Iris pigment epithelial cell (primary cell): ENCODE measurements at places on chromosomes 7 and 10.

GRCh38 chr10:21413680-21414079 lies 111.8 kb downstream of the SKIDA1 start:
- no peak for DNase-seq

- DNase-seq = no peak
Measured at GRCh38 chr7:32116436-32116835, 46.2 kb upstream of the PDE1C start.

DNA sequence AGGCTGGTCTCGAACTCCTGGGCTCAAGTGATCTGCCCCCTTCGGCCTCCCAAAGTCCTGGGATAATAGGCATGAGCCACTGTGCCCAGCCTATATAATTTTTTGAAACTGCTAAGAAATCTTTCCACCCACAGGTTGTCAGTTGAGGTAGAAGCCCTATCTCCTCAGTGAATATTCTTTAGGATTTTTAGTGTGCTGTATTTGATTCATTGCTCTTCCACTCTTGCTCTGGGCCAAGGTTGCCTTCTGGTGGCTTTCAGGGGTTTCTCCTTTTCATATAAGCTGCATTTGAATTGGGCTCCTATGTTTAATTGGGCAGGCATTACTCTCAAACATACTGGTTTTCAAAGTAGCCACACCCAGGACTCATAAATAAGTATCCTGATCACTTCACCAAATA lies 931.2 kb downstream of the GATA3 start:
- DNase-seq = no peak

GRCh38 chr10:105908701-105909100 lies 1255.8 kb downstream of the SORCS1 start:
- no peak for DNase-seq

GRCh38 chr7:148914208-148914777 lies 30.2 kb upstream of the EZH2 start:
- peak; percentile 85 for DNase-seq

GRCh38 chr7:21383227-21384220 lies 44.4 kb upstream of the SP4 start:
- DNase-seq = no peak

- DNase-seq = no peak
Measured at GRCh38 chr7:21550821-21551531, 8.1 kb downstream of the DNAH11 start.

DNA sequence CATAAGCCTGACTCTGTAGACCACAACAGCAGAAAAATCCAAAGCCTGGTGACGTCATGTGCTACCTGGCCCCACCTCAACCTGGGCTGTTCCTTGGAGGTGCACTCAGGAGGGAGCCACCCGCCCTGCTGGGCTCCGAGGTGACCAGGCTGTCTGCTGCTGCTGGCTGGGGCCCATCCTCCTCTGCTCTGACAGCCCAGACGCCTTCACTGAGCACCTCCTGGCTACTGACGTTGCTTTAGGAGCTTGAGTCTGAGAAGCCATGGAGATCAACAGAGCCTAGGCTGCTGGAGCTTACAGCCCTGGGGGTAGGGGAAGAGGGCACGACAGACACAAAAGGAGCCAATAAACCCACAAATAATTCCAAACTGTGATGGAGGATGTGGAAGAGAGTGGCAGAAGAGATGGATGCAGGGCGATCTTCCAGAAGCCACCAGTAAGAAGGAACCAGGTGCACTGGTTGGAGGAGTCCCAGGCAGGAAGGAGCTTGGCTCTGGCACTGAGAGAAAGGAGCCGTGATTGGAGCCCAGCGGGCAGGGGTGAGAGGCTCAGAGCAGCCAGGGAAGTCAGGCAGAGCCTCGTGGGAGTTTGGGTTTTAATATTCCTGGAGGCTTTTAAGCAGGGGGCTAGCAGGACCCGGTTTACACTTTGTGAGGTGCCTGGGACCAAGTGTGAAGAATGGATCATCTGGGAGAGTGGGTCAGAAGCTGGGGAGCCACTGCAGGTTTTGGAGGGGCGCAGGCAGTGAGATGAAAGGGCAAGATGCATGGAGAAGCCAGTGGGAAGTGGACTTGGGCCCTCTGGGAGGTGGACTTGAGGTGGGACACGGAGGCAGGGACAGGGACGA lies 1.7 kb upstream of the PTPRE start:
- DNase-seq = no peak

DNA sequence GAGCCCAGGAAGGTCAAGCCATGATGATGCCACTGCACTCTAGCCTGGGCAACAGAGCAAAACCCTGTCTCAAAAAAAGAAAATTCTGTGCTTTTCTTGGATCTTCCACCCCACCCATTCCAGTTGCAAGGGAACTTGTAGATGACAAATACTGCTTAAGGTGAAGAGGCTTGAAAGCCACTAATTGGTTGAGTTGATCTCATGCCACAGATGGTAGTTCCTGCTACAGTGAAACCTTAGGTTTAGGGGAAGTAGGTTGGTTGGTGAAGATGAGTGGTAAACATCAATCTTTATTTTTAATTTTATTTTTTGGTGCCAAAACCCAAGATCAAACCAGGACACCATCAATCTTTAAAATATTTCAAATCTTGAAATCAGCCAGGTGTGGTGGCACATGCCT lies 2.9 kb upstream of the GDI2 start:
- no peak for DNase-seq

DNA sequence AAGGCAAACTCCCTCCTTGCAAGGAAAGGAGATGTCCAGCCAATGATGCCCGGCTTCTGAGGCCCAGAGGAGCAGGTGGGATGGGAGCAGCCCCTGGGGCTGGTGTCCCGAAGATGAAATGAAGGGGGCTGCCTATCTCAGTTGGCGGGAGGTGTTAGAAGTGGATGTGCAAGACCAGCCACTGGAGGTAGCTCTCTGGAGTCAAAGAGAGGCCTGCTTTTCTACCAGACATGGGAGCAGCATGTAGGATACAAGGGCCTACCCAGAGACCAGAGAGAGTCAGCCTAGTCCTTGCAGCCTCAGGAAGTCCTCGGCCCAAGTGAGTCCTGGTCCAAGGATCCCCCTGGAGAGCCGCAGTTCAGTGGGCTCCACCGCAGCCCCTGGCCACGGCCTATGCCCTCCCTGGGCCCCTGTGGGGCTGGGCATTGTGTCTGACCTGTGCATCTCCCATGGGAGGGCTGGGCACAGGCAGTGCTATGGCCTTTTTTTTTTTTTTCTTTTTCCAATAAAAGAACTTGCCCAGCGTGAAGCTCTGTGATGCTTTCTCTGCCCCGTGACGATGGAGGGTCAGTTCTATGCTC lies 17.7 kb downstream of the GOLGA7B start:
- no peak for DNase-seq

DNA sequence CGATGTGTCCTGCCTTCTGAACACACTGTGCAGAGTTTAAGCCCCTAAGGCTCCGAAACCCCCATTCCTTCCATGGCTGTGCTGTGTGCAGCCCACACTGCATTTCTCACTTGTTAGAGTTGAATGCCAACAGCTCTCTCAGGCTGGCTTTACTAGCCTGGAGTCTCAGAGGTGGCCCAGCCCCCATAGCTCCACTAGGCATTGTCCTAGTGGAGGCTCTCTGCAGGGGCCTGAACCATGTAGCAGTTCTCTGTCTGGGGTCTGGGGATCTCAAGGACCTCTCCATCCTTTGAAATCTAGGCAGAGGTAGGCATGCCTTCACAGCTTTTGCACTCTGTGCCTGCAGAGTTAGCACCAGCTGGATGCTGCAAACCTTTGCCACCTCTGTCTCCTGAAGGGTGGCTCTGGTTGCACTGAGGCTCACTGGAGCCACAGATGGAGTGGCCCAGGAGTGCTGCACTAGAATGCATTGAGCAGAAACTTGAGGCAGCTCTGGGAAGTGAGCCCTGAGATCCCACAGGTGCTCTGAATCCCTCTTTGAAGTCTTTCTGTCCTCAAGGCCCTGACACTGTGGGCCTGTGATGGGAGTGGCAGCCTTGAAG lies 301.7 kb downstream of the DGKB start:
- DNase-seq = no peak

DNA sequence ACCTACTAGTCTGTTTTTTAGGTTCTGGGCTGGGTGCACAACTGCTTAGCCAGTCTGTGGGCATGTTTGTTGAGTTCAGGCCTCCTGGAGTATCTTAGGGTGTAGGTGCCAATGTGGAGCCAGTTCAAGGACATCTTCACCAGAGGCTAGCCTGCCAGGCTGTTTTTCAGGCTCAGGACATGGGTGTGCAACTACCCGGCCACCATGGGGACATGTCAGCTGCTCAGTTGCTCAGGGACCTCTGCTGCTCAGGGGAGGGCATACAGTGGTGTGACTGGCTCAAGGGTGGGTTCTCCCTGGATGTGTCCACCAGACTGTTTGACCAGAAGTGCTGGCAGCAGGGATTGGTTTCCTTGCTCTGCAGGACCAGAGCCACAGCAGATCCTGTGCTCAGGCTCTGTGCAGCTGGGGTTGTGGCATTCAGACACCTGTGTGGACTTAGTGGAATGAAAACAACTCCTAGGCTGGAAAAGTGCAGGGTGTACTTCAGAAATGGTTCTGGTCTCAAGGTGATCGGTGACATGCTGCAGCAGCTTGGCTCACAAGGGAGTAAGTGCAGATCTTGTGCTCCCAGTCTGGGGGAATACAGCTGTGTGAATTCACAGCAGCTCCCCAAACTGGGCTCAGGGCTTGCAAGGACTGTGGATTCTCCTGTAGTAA lies 44.8 kb downstream of the PALS2 start:
- DNase-seq = no peak

- no peak for DNase-seq
Measured at GRCh38 chr10:102384053-102384452, 11.5 kb upstream of the NFKB2 start.
